ENCODE measurements at places on chromosomes 4 and X. TPM values are rescaled to one million over a fixed set of nuclear protein-coding genes. Genes with fewer than 3 reads are reported as not detected.

Gene TRPC3
- 6.6 TPM for polyA plus RNA-seq

Gene APELA
- polyA plus RNA-seq = 0.30 TPM

Gene GRK4
- polyA plus RNA-seq = 13.8 TPM

Gene AIFM1
- polyA plus RNA-seq = 26.5 TPM

Gene ASB9
- polyA plus RNA-seq = 10.7 TPM

Gene HADH
- 67.9 TPM for polyA plus RNA-seq

- no peak for DNase-seq
These were observed 77.7 kb downstream of the CC2D2A start for GRCh38 chr4:15547392-15547791.

- DNase-seq = no peak
These were observed 38.7 kb upstream of the THOC2 start for GRCh38 chrX:123771449-123772064.

DNA sequence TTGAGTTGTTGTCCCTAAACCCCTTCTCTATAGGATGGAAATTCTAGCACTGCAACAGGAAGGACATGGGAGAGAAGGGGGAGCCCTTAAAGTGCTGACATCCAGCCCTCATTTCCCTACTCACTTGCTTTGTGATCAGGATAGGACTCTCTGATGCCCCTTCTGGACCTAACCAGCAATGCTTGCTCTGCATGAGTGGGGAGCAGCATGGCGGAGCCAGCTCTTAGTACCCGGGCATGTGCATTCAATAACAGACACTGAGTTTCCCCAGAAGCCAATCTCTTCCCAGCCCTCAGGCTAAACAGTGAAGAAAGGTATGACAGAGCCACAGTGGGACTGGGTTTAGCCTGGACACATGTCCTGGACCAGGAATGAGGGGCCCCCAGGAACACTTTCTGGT, 14.0 kb downstream of the SOD3 start:
- DNase-seq = no peak

DNA sequence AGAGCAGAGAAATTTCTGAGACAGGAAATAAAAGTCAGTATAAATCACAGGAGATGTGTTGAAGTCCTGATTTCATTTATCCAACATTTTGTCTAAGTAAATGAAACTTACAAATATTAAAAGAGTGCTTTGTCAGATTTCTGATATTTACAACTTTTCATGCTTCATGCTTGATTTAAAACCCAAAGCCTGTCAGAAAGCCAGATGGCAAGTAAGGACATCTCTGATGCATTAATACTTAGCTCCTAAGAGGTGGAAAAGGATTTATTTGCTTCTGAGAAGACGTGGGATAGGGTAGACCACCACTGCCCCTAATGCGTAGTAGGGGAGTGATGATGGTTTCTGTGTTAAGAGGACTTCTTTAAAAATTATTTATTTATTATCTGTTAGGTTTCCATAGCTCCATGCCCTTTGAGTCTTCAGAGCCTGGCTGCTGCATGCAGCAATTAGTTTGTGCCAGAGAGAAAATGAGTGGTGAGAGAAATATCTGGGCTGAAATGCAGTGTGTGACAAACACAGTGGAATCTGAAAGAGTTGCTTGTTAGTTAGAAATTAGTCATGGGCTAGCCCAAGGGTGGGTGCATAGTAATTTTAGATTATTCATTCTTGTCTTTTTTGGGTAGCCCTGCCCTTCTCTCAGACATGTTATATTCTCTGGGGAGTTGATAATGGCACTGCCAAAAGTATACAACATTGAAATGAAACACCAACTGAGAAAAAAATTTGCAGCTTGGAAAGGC, 333.8 kb downstream of the C4orf33 start:
- DNase-seq = no peak

- DNase-seq = no peak
These were observed 3.0 kb downstream of the GPR174 start for GRCh38 chrX:79147477-79147876.

- DNase-seq = no peak
These were observed 123.9 kb upstream of the RXFP1 start for GRCh38 chr4:158397781-158398180.

GRCh38 chr4:35105486-35105885, 1138.8 kb downstream of the ARAP2 start:
- peak; percentile 56 for DNase-seq

DNA sequence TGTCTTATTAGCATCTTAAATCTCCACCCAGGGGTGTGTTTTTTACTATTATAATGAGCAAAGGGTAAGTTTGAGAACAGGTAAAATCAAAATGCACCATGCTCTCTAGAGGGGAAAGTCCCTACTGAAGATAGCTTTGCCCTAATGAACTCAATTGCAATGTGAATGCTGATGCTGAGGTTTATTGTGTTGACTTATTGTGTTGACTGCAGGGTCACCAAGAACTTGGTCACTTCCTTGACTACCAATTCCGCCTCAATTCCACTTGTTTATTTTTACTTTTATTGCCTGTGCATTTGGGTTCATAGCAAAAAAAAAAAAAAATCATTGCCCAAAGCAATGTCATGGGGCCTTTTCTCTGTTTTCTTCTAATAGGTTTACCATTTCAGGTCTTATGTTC, 67.7 kb upstream of the SRD5A3 start:
- no peak for DNase-seq

- DNase-seq = no peak
These were observed 29.8 kb downstream of the FAM149A start for GRCh38 chr4:186134257-186134656.

- DNase-seq = no peak
These were observed 19.0 kb upstream of the CWH43 start for GRCh38 chr4:48967101-48967500.

- DNase-seq = no peak
These were observed 50.4 kb downstream of the RTL9 start for GRCh38 chrX:110408949-110409588.

DNA sequence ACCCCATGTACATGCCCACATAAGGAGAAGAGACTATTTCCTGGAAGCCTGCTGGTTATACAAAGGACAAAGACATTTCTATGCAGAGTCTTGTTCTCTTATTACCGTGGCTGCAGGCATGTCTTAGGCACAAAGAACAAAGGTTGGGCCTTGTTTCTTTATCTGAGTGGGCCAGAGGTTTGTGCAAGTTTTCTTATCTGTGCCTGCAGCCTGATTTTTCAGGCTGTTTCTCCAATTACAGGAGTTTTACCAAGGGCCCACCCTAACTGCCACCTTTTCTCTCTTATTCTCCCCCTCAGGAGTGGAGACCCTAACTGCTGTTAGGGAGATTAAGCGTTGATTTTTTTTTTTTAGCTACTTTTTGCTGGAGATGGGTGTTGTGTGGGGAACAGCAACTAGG, 3.5 kb downstream of the TENT5D start:
- DNase-seq = no peak

DNA sequence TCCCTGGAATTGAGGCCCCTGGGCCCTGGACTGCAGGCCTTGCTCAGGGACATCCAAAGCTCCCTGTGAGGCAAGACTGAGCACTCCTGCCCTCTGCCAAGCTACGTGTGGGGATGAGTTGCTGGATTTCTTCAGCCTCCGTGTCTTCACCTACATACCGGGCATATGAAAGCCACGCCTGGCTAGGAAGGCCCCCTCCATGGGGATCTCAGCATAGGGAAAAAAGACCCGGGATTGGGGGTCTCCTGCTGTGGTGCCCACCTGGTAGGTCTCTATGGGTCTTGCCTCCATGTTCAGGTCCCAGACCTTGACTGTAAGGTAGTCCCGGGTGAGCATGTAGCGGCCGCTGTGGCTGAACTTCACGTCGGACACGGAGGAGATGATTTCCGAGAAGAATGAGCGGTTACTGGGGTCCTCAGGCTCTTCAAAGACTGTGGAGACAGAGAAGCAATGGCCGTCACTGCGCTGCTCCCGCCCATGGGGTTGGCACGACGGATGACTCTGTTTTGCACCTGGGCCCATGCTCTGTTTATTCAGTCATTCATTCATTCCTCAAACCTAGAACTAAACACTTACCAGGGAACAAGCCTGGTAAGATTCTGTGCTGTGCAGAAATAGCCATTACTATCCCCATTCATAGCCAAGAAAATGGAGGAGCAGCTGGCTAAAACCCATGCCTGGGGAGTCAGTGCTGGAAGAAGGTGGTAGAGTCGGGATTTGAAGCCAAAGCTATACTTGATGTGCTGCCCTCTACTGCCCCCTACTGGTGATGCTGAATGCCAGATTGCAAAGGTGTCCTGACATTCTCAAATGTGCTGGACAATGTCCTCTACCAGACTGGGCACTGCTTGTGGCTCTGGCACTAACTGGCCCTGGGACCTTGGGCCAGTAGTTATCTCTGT, 63.9 kb downstream of the WFS1 start:
- no peak for DNase-seq

- no peak for DNase-seq
These were observed 69.2 kb downstream of the NLGN4X start for GRCh38 chrX:6159468-6159867.

DNA sequence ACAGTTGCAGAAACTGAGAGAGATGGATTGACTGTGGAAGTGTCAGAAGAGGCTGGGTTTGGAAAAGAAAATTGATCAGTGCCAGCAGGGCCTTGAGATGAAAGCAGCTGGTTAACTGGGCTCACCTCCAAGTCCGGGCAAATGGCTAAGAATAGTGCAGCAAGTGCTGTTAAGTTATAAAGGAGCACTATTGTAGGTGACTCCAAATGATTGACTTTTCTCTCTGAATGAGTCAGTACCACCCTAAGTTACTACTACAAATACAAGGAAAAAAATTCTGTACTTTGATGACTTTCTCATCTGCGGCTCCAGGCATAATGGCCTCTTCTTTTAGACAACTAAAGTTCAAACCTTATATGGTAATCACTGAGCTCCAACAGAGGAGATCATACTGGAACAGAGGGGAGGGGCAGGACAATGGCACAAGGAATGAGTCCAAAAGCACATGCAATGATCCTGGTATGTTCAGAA, 733.4 kb upstream of the INTU start:
- peak; percentile 32 for DNase-seq

GRCh38 chr4:14072506-14072905, 445.0 kb upstream of the BOD1L1 start:
- DNase-seq = no peak

- no peak for DNase-seq
These were observed 34.3 kb downstream of the TMEM164 start for GRCh38 chrX:110037178-110037577.

DNA sequence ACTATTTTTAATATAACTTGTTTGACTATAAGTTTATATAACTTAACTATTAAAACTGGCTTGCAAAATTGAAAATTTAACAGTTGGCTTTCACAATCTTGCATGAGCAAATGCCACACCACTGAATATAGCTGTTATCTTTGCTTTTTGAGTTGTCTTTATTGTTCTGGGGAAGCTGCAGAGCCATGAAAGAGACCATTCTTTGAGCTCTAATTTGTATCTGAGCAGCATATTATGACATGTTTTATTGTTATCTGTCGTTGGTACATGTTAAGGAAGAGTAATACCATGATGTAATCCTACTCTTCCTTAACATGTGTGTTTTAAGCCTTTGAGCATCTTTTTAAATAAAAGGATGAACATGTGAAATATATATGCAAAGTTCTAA, 97.1 kb upstream of the ANK2 start:
- DNase-seq = no peak

- no peak for DNase-seq
These were observed 69.4 kb downstream of the KCNIP4 start for GRCh38 chr4:21879187-21879586.

All from right lung (tissue), 10 donors.